Endothelial cell (in vitro differentiated cells): ENCODE measurements at places on chromosomes 4 and X.

DNA sequence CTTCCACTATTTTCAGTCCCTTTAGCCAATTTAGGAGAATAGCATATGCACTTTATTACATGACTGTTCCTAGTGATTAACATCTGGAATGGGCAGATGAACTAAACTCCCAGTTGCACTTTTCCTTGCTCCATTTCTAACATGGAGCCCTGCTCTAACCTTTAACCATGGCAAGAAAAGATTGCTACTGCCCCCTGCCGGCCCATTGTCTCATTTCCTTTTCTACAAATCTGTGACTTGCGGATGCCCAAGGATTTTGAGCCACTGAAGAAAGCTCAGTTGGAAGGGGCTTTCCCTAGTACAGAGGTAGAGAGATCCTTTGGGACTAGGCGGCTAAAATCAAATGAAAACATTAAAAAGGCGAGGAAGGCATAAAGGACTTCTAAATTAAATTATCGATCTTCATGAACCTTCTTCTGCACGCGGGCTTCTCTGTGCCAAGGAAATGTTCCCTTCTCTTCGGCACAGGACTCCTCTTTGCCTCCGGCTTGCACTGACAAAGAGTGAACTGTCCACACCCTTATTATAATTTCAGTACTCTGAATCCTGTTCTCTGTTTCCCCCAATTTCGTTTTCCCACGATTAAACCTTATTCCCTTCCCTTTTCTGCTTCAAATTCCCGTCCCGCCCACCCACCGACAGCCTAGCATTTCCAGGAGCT, 577 bp upstream of the GLRA2 start:
- H3K4me1 ChIP-seq, result no peaks in the 10 kb centered on the region
- H3K36me3 ChIP-seq, result no peaks in the 10 kb centered on the region
- DNase-seq, result peak; percentile 77
- no peaks in the 10 kb centered on the region for H3K27me3 ChIP-seq
- H3K27ac ChIP-seq, result no peak overlapping the region

DNA sequence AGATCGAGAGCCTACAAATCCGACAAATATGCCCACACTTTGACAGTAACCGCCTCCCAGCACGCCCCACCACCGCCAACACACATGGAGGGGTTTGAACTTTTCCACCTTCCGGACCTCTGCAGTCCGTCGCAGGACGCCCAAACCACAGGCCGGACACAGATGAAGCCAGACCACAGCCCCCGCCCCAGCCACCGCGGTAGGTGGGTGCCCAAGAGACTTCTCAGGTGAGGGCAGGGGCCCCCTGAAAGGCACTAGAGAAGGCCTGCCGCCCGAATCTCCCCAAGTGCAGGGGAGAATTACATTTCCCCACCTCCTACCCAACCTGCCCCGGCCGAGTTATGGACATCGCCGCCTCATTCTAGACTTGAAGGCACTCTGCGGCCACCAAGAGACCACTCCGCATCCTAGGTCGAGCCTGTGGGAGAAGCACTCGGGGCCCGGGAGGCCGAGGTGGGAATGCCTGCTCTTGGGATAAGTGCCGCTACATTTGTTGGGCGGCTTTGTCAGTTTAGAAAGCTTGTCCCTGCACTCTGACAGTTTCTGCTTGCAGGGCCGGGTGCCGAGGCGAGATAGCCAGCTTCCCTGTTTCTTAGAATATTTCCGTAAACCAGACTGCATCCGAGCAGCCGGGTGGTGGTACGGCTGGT, 21.5 kb downstream of the HAND2 start:
- no peaks in the 10 kb centered on the region for H3K36me3 ChIP-seq
- peaks cover 29% of the 10 kb centered on the region for H3K4me1 ChIP-seq
- H3K27me3 ChIP-seq, result peaks cover 40% of the 10 kb centered on the region
- H3K27ac ChIP-seq, result no peak overlapping the region
- no peak for DNase-seq
- H3K4me3 ChIP-seq, result peak overlapping the region; percentile 48

DNA sequence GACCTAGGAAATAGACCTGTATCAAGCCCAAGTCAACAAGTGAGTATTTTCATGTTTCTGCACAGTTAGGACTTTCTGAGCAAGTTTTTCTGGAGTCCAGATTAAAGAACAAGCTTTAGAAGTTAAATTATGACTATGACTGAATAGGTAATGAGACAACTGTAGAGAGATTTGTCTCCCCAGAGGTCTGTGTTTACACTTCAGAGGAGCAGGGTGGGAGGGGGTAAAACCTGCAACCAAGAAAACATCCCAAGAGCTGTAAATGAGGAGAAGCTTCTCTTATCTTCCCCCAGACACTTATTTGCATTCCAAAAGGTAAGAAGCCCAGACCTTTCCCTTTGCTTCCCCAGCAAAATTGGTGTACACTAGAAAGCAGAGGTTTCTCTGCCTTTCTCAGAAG, 22.1 kb upstream of the CEP135 start:
- DNase-seq, result no peak
- no peak overlapping the region for H3K27ac ChIP-seq
- H3K36me3 ChIP-seq, result no peaks in the 10 kb centered on the region
- H3K4me3 ChIP-seq, result no peak overlapping the region
- no peaks in the 10 kb centered on the region for H3K27me3 ChIP-seq
- H3K4me1 ChIP-seq, result peaks cover 4% of the 10 kb centered on the region

DNA sequence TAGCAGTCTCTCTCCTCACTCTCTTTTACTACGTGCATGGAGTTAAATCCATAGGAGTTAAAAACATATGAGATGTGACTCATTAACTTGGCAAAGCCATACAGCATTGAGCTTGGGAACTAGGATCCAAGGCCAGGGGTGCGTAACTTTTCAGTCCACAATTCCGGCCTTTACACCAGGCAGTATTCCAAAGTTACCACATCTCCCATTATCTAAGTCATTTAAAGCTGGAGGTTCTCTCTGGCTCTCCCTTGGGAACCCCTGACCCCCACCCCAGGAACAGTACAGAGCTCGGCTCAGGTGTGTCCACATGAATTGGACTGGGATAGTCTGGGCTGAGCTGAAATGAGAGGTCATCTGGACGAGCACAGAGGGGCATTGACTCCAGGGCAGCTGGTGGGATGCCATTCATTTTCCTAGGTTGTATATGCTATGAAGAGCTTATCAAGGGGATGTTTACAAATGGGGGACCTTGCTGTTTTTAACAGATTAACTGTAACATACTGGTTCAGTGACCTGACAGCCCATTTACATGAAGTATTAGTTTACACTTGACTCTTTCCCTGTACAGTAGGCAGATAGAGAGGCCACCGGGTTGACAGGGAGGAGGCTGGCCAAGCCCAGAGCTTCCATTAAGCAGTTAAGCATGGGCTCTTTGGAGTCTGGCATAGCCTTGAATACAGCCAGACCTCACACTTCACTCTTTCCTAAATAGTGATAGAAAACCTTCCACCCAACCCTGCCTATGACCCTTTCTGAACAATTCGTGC, 128.8 kb downstream of the RAB28 start:
- peaks cover 1% of the 10 kb centered on the region for H3K27me3 ChIP-seq
- H3K4me3 ChIP-seq, result no peak overlapping the region

- H3K4me1 ChIP-seq, result no peaks in the 10 kb centered on the region
- no peak overlapping the region for H3K4me3 ChIP-seq
- H3K36me3 ChIP-seq, result no peaks in the 10 kb centered on the region
- no peaks in the 10 kb centered on the region for H3K27me3 ChIP-seq
- DNase-seq, result no peak
Measured at GRCh38 chr4:163679189-163679588, 184.7 kb downstream of the TMA16 start.

DNA sequence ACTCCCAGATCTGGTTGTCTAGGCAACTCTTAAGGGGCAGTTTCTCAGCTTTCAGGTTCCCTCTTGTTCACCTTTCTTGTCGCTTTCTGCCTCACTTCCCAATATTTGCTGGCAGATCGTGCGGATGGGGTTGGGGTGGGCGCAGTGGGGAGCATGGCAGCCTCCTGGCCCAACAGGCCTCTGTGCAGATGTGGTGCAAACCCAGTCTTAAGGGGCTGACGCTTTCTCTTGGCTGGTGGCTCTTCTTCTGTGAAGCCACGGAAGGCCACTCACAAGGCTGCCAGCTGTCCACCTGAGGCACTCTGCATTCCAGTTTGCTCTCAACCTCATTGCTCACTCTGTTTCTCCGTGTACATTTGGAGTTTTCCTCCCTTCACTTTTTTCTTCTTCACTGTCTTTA, 61.7 kb downstream of the NBDY start:
- peaks cover 41% of the 10 kb centered on the region for H3K36me3 ChIP-seq
- peaks cover 17% of the 10 kb centered on the region for H3K4me1 ChIP-seq
- H3K27me3 ChIP-seq, result peaks cover 11% of the 10 kb centered on the region

DNA sequence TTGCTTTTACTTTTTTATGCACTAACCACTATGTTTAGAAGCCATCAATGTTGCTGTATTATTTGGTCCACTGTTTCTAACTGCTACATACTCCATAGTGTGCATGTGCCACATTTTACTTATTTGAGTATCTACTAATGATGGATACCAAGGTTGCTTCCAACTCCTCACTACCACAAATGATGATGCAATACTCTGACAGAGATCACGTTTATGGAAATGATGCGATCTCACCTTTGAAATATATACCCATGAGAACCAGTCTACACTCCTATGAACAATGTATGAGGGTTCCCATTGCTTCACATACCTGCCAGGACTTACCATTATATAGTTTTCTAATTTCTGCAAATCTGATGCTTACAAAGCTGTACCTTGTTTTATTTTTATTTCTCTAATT, 44.2 kb downstream of the HUWE1 start:
- no peak overlapping the region for H3K27ac ChIP-seq
- peak overlapping the region; percentile 23 for H3K4me3 ChIP-seq
- peaks cover 10% of the 10 kb centered on the region for H3K36me3 ChIP-seq
- DNase-seq, result no peak

- no peaks in the 10 kb centered on the region for H3K36me3 ChIP-seq
- DNase-seq, result no peak
- no peak overlapping the region for H3K27ac ChIP-seq
- H3K4me3 ChIP-seq, result no peak overlapping the region
- no peaks in the 10 kb centered on the region for H3K27me3 ChIP-seq
Measured at GRCh38 chr4:44912980-44913379, 186.6 kb upstream of the GNPDA2 start.

GRCh38 chr4:76590798-76591281, 155.8 kb downstream of the SHROOM3 start:
- peaks cover 19% of the 10 kb centered on the region for H3K4me1 ChIP-seq
- no peaks in the 10 kb centered on the region for H3K36me3 ChIP-seq
- peak overlapping the region; percentile 87 for H3K27ac ChIP-seq
- H3K4me3 ChIP-seq, result peak overlapping the region; percentile 2

DNA sequence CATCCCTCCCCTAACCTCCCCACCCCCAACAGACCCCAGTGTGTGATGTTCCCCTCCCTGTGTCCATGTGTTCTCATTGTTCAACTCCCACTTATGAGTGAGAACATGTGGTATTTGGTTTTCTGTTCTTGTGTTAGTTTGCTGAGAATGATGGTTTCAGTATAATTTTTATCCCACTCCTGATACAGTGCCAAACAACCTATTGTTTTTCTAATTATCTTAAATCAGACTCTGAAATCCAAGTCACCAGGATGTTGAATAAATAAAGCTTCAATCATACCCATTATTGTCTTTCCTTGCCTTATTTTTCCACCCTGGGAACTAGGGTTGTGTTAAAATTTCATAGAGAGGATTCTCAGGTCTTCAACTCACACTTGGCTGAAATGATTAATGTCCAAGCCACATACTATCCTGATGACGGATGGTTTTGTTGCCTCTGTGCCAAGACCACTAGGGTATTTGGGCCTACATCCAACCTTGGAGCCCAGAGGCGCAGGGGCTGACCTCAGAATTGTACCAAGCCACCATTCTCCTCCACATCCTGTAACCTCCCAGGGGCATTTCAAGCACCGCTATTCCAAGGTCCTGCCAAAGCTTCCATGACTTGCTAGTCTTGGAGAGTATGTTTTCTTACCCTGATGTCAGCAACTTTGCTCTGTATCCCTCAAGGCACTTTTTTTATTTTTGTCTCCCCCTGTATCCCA, 332.4 kb downstream of the ARHGAP24 start:
- no peak overlapping the region for H3K27ac ChIP-seq
- DNase-seq, result no peak
- no peaks in the 10 kb centered on the region for H3K36me3 ChIP-seq

DNA sequence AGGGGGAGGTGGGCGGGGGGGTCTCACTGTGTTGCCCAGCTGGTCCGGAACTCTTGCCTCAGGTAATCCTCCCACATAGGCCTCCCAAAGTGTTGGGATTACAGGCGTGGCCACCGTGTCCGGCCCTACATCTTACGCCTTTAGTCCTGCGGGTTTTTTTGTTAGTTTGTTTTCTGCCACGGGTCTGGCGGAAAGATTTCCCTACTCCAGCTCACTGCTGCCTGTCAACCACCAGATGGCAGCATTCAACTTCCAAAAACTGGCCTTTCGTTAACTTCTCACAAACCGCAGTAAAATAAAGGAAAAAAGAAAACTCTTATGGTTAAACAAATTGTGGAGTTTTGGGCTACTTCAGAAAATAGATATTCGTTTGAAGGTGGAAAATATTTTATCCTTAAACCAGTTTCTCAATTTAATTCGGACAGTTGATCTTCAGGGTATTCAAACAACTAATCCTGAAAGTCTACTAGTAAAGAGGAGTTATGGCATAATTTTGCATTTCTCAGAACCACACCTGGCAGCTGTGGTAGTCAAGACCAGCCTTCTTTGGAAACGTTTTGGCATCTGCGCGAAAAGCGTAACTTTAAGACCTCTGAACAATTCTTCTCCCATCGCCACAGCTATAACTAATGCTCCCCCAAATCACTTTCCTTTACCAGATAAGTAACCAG, 41.1 kb downstream of the LUZP4 start:
- H3K36me3 ChIP-seq, result no peaks in the 10 kb centered on the region
- DNase-seq, result peak; percentile 19
- H3K27ac ChIP-seq, result no peak overlapping the region
- H3K4me1 ChIP-seq, result no peaks in the 10 kb centered on the region

DNA sequence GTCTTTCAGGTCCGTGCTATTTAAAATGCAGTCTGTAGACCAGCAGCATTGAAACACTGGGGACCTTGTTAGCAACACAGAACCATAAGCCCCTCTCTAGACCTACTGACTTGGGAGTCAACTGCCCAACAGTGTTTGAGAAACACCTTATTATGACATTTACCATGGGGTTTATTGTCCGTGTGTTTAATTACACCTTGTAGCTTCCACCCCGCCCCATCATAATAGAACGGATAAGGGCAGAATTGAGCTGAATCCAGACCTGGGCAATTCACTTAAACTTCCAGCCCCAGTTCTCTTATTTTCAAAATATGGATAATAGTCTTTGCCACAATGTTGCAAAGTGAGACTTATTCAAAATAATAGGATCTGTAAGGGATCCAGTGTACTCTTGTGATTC, 30.6 kb upstream of the CLNK start:
- DNase-seq, result no peak
- H3K36me3 ChIP-seq, result peaks cover 7% of the 10 kb centered on the region
- H3K4me3 ChIP-seq, result no peak overlapping the region
- no peak overlapping the region for H3K27ac ChIP-seq
- no peaks in the 10 kb centered on the region for H3K4me1 ChIP-seq
- peaks cover 1% of the 10 kb centered on the region for H3K27me3 ChIP-seq

DNA sequence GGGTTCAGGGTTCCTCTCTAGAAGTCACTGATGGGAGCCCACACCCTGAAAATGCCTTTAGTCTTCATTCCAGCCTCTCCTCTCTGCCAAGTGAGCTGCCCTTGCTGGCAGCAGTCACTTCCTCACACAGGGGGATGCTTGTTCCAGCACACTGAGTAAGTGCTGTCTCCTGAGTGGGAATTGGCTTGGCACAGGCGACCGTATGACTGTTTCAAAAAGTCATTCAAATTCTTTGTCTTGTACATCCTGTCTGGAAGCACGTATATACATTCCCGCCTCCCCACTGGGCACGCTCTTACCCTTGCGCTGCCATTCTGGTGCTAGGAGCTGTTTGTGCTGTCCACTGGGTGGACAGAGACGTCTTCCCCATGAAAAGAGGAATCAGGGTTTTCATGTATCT, 40.2 kb upstream of the CD99 start:
- peaks cover 6% of the 10 kb centered on the region for H3K27me3 ChIP-seq
- peaks cover 19% of the 10 kb centered on the region for H3K36me3 ChIP-seq
- no peak for DNase-seq
- H3K27ac ChIP-seq, result no peak overlapping the region
